ENCODE measurements at places on chromosomes 12 and 14. TPM values are rescaled to one million over a fixed set of nuclear protein-coding genes. Genes with fewer than 3 reads are reported as not detected.

DNA sequence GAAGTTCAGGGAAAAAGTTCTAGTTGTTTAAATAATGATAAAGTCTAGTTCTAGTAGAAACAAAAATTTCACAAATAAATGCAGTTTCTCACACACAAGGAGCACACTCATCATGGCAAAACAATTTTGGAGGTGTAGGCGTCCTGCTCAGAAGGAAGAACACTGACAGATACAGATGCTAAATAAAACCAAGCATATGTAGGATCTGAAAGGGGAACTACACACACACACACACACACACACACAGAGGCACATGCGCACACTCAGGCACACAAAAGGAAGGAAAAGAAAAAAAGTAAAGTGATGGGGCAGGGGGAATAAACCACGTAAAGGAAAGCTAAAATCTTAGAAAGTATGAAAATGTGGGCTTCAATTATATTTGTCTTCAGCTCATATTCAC, 117.7 kb downstream of the SOX5 start:
- H3K27me3 ChIP-seq, result no peaks in the 10 kb centered on the region
- no peak overlapping the region for H3K27ac ChIP-seq
- H3K4me1 ChIP-seq, result no peaks in the 10 kb centered on the region
- H3K4me3 ChIP-seq, result no peak overlapping the region

- DNase-seq, result peak; percentile 56
- H3K4me1 ChIP-seq, result no peaks in the 10 kb centered on the region
- no peaks in the 10 kb centered on the region for H3K36me3 ChIP-seq
- no peak overlapping the region for H3K27ac ChIP-seq
- no peak overlapping the region for H3K4me3 ChIP-seq
Observed at GRCh38 chr12:93223440-93224426, 154.0 kb upstream of the NUDT4 start.

DNA sequence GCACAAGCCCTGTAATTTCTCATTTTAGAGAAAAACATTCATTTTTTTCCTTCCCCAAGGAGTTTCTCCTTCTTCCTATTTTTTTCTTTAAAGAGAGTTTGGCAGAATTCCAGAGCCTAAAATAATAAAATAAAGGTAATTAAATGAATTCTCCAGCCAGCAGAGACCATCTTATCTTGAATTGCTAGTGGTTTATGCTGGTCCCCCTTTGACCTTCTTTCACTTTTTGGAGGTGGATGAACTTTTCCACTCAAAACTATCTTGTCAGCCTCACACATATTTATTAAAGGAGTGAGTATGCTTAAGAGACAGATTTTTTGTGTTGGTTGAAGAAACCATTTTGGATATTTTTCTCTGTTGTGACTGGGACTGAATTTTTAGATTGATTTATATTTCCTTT, 47.6 kb downstream of the ADIPOR2 start:
- no peaks in the 10 kb centered on the region for H3K36me3 ChIP-seq
- H3K27me3 ChIP-seq, result no peaks in the 10 kb centered on the region
- no peak overlapping the region for H3K27ac ChIP-seq
- H3K4me3 ChIP-seq, result no peak overlapping the region
- DNase-seq, result no peak

DNA sequence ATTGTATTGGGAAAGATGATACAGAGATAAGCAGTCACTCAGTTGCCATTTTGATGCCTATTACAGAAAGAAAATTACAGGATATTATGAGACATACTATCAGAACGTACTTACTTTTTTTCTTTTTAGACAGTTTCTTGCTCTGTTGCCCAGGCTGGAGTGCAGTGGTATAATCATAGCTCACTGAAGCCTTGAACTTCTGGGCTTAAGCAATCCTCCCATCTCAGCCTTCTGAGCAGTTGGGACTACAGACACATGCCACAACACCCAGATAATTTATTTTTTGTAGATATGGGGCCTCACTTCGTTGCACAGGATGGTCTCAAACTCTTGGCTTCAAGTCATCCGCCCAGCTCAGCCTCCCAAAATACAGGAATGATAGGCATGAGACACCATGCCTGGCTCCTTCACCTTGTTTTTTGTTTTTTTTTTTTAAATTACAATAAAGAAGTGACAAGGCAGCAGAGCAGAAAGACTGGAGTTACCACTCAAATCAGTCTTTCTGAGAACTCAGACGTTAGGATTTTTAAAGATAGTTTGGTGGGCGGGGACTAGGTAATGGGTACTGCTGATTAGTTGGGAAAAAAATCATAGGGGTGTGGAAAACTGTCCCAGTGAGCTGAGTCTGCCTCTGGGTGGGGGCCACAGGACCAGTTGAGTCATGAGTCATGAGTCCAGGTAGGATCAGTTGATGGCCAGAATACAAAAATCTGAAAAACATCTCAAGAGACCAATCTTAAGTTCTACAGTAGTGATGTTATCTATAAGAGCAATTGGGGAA, 11.5 kb upstream of the CPM start:
- H3K27me3 ChIP-seq, result no peaks in the 10 kb centered on the region
- DNase-seq, result no peak
- H3K27ac ChIP-seq, result no peak overlapping the region
- H3K36me3 ChIP-seq, result no peaks in the 10 kb centered on the region

Gene LIN7A
- total RNA-seq, result 1.8 TPM

Gene SERPINA9
- total RNA-seq, result not detected

DNA sequence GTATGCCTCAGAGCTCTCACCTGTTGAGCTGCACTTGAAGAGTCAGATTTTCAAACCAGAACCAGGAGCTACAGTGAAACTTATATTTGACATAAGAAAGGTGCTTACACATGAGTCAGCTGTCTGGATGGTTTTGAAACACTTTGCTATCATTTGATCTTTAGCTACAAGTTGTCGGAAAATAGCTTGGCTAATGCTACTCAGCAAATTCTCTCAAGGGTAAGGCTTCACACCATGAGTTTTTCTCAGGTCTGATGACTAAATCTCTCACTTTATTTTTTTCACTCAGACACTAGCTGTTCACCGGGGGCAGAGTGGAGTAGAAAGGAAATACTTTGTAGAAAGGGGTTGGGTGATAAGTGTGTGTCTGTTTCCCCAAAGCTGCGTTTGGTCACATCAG, 171.8 kb downstream of the FLRT2 start:
- H3K27ac ChIP-seq, result no peak overlapping the region
- H3K4me3 ChIP-seq, result no peak overlapping the region
- no peaks in the 10 kb centered on the region for H3K4me1 ChIP-seq
- H3K36me3 ChIP-seq, result no peaks in the 10 kb centered on the region
- no peak for DNase-seq
- no peaks in the 10 kb centered on the region for H3K27me3 ChIP-seq

DNA sequence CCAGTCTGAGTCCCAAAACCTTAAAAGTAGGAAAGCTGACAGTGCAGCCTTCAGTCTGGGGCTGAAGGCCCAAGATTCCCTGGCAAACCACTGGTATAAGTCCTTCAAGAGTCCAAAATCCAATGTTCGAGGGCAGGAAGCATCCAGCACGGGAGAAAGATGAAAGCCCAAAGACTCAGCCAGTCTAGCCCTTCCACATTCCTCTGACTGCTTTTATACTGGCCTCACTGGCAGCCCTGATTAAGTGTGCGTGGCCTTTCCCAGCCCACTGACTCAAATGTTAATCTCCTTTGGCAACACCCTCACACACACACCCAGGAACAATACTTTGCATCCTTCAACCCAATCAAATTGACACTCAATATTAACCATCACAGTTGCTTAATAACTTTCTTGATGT, 372.1 kb upstream of the CCDC196 start:
- no peaks in the 10 kb centered on the region for H3K27me3 ChIP-seq
- no peaks in the 10 kb centered on the region for H3K36me3 ChIP-seq
- no peak overlapping the region for H3K4me3 ChIP-seq
- H3K4me1 ChIP-seq, result no peaks in the 10 kb centered on the region

Gene ITGA7
- 10.8 TPM for total RNA-seq

GRCh38 chr14:42316693-42317092, 710.0 kb downstream of the LRFN5 start:
- no peak for DNase-seq
- H3K36me3 ChIP-seq, result no peaks in the 10 kb centered on the region
- no peaks in the 10 kb centered on the region for H3K27me3 ChIP-seq
- H3K4me3 ChIP-seq, result no peak overlapping the region
- no peak overlapping the region for H3K27ac ChIP-seq

Gene GYS2
- total RNA-seq, result not detected

Data from colonic mucosa (tissue), 4 donors.